Dermis blood vessel endothelial cell (primary cell): ENCODE measurements at places on chromosomes 1 and 21. TPM values are rescaled to one million over a fixed set of nuclear protein-coding genes. Genes with fewer than 3 reads are reported as not detected.

BEND5 gene
- total RNA-seq, result 0.17 and 0.47 TPM in 2 replicates

CCDC190 gene
- 0.05 TPM in 1 of 2 replicates, not detected in the other for total RNA-seq

GSTM2 gene
- total RNA-seq, result 4.0 and 4.1 TPM in 2 replicates

UCHL5 gene
- 21.8 and 53.8 TPM in 2 replicates for total RNA-seq

PCBP3 gene
- total RNA-seq, result 0.14 TPM in 1 of 2 replicates, not detected in the other

TRAF3IP3 gene
- not detected in 2 replicates for total RNA-seq

TMPRSS15 gene
- total RNA-seq, result not detected in 2 replicates

NEK2 gene
- 7.1 and 48.8 TPM in 2 replicates for total RNA-seq

DNM3 gene
- total RNA-seq, result 4.2 and 8.2 TPM in 2 replicates

DEPDC1 gene
- total RNA-seq, result 12.6 and 39.3 TPM in 2 replicates

RSPH1 gene
- not detected in 2 replicates for total RNA-seq

RAB29 gene
- 28.2 and 29.6 TPM in 2 replicates for total RNA-seq

NPHS2 gene
- total RNA-seq, result not detected in 2 replicates
